Activated CD4-positive, alpha-beta memory T cell treated with anti-CD3 and anti-CD28 coated beads, Interleukin-2, amount 10 ng/mL, durations not matched to agents 7 days and 5 days (primary cell): ENCODE measurements at places on chromosomes 11 and 22.

GRCh38 chr11:117501237-117501898, 173.7 kb downstream of the CEP164 start:
- no peak for DNase-seq

GRCh38 chr11:2316169-2316962, 14.6 kb downstream of the TSPAN32 start:
- DNase-seq, result no peak

DNA sequence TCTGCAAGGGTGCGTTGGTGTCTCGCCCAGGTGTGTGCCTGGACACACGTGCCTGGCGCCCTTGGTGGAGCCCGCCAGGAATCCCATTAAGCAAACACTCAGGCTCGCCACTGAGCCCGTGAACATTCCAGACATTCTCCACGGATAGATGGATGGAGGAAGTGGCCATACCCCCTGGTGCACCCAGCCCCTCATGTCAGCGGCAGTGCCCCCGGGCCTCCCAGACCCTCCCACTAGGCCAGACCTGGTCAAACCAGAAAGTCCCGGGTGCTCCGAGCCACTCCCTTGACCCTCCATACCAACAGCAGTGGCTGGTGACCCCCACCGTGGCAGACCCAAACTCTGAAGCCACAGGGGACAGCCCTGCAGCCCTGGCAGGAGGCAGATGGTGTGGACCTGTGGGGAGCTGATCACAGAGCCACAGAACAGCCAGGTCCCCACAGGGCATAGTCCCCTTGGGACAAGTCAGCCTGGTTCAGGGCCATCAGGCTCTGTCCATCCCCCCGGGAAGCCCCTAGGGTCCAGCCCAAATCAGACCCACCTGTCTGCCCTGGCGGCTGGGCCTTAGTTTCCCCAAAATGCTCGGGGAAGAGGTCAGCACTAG, 1.9 kb downstream of the EPS8L2 start:
- DNase-seq, result no peak

GRCh38 chr11:127454856-127455255, 454.3 kb upstream of the KIRREL3 start:
- DNase-seq, result no peak

- DNase-seq, result no peak
Measured at GRCh38 chr11:113426686-113427085, 39.1 kb downstream of the ANKK1 start.
